A549 treated with CORT108297 at 1 μM for 4 hours (cell line): ENCODE measurements at places on chromosomes 16 and 17. TPM values are rescaled to one million over a fixed set of nuclear protein-coding genes. Genes with fewer than 3 reads are reported as not detected.

Gene AANAT
- total RNA-seq, result 0.15 to 0.33 TPM (median 0.22 TPM) in 5 replicates

Gene TOM1L1
- 33.6 to 43.7 TPM (median 38.1 TPM) in 5 replicates for total RNA-seq

Gene SDR42E2
- total RNA-seq, result not detected in 5 replicates

Gene SLC13A2
- total RNA-seq, result 0.06 to 0.15 TPM (median 0.12 TPM) in 5 replicates

Gene CD300E
- total RNA-seq, result 0.02 TPM in 1 of 5 replicates, not detected in the others

Gene TBC1D28
- not detected in 5 replicates for total RNA-seq

Gene TMEM101
- total RNA-seq, result 26.9 to 35.9 TPM (median 34.2 TPM) in 5 replicates

Gene SLC35B1
- total RNA-seq, result 84.9 to 102 TPM (median 89.2 TPM) in 5 replicates

Gene USP43
- 4.1 to 5.4 TPM (median 4.5 TPM) in 5 replicates for total RNA-seq

Gene ICAM2
- 0.07 to 0.10 TPM in 2 of 5 replicates, not detected in the others for total RNA-seq

Gene NUPR1
- 13.2 to 19.8 TPM (median 14.3 TPM) in 5 replicates for total RNA-seq

Gene LRRC37A
- total RNA-seq, result 0.51 to 0.95 TPM (median 0.85 TPM) in 5 replicates

Gene TM4SF5
- total RNA-seq, result 0.51 to 1.2 TPM (median 0.90 TPM) in 5 replicates

Gene CMTM2
- total RNA-seq, result not detected in 5 replicates

Gene CCNF
- total RNA-seq, result 19.6 to 24.6 TPM (median 23.6 TPM) in 5 replicates

Gene SCGB1C2
- total RNA-seq, result not detected in 5 replicates

Gene RILP
- 13.3 to 21.6 TPM (median 18.0 TPM) in 5 replicates for total RNA-seq

Gene DHRS11
- 5.4 to 10.6 TPM (median 8.8 TPM) in 5 replicates for total RNA-seq

Gene ZACN
- 0.16 to 0.35 TPM (median 0.29 TPM) in 5 replicates for total RNA-seq

Gene ITGAX
- total RNA-seq, result 1.1 to 1.9 TPM (median 1.7 TPM) in 5 replicates

Gene TMEM114
- not detected in 5 replicates for total RNA-seq

Gene ADAD2
- total RNA-seq, result 0.05 to 0.08 TPM (median 0.07 TPM) in 3 of 5 replicates, not detected in the others

Gene ZG16B
- total RNA-seq, result 0.74 to 1.2 TPM (median 0.82 TPM) in 5 replicates

Gene CIBAR2
- 0.13 to 0.15 TPM in 2 of 5 replicates, not detected in the others for total RNA-seq

Gene NECAB2
- 2.1 to 4.1 TPM (median 2.8 TPM) in 5 replicates for total RNA-seq

Gene KRTAP4-5
- not detected in 5 replicates for total RNA-seq

Gene ATP2A1
- total RNA-seq, result 1.4 to 3.6 TPM (median 2.4 TPM) in 5 replicates

Gene IL32
- total RNA-seq, result 22.4 to 40.0 TPM (median 27.1 TPM) in 5 replicates

Gene SLC47A2
- 0.05 to 0.20 TPM (median 0.14 TPM) in 5 replicates for total RNA-seq

Gene P2RX1
- total RNA-seq, result 0.05 to 0.07 TPM in 2 of 5 replicates, not detected in the others

Gene KRTAP9-2
- total RNA-seq, result not detected in 5 replicates

Gene CA5A
- total RNA-seq, result not detected in 5 replicates

Gene ZNF287
- total RNA-seq, result 10.4 to 16.9 TPM (median 13.7 TPM) in 5 replicates

Gene CETP
- total RNA-seq, result 0.05 TPM in 1 of 5 replicates, not detected in the others

Gene FGF11
- 0.92 to 1.6 TPM (median 1.4 TPM) in 5 replicates for total RNA-seq

Gene TMEM208
- 79.6 to 102 TPM (median 96.1 TPM) in 5 replicates for total RNA-seq

Gene KRT17
- total RNA-seq, result 0.88 to 1.5 TPM (median 1.1 TPM) in 5 replicates

Gene KREMEN2
- 0.74 to 2.4 TPM (median 2.2 TPM) in 5 replicates for total RNA-seq

Gene FOXL1
- 0.66 to 1.9 TPM (median 1.2 TPM) in 5 replicates for total RNA-seq

Gene NTN3
- 0.05 to 0.07 TPM in 2 of 5 replicates, not detected in the others for total RNA-seq

Gene VPS9D1
- 3.0 to 6.0 TPM (median 4.8 TPM) in 5 replicates for total RNA-seq

Gene COPZ2
- 11.2 to 19.9 TPM (median 16.7 TPM) in 5 replicates for total RNA-seq
